ENCODE measurements at places on chromosomes 12 and 14.
A peak's percentile ranks its signal among the peaks of the same experiment; 100 is the strongest.

DNA sequence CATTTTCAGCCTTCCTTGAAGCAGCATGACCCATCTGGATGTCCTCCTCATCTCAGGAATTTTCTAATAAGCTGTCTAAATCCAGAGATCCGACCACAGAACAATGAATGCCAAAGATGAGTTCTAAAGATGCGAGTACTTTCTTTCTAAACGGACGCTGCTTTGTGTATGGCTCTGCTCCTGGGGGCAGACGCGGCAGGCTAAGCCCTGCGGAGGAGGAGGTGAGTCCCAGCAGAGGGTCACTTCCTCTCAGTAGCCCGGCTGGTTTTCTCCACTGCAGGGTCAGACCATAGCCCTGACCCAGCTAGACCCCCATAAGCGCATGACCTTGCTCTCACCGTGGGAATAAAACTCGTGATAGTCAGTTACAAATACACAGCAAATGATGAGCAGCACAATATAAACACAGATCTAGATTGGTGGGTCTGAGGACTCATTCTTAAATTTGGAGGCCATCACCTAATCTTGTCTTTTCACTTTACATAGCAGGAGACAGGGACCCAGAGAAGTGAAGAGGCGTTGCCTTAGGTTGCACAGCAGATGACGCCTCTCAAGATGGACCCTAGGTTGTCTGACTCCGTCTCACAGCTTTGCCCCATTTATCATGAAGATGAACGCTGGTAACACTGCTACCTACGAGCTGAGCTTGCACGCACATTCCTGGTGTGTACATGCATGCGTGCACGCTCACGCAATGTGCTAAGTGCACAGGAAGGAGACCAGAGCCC is 16.6 kb downstream of the SSH1 start:
- DNase-seq, result peak; percentile 90

- no peak for DNase-seq
These were observed 3.8 kb downstream of the RAPGEF3 start for GRCh38 chr12:47754881-47755280.

GRCh38 chr12:29428633-29429032 is 47.7 kb upstream of the ERGIC2 start:
- DNase-seq, result no peak

GRCh38 chr12:53924521-53925405 is 13.9 kb upstream of the HOXC13 start:
- no peak for DNase-seq

DNA sequence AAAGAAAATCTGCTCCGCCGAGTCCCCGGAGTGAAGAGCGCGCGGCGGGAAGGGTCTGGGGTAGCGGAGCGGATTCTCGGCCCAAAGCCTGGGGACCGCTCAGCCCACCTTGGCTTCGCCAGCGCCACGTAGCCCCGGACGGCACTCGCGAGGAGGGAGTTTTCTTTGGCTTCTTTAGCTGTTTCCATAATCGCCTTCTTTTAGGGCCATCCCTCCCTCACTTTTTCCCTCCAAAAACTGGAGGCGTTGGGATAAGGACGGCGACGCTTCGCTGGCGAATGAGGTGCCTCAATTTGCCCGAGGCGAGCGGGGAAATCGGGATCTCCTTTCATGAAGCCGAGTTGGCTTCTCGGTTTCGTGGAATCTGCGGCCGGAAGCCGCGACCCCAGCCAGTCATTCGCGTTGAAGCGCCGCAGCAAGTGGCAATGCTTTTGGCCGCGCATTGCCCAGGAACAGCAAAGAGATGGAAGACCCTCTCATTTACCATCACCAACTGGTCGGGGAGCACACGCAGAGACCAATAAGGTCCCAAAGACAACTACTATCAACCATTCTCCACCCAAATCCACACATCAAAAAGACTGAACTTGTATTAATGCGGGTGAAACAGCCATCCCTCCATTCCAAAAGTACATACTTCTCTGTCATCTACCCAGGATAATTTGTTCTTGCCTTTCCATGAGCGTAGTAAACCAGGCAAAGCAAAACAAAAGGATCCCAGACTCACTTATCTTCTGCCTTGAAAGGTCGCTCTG is 8.4 kb upstream of the SIX1 start:
- no peak for DNase-seq

GRCh38 chr12:7271893-7272514 is 31.9 kb upstream of the ACSM4 start:
- DNase-seq, result no peak

All from SK-MEL-5 (cell line).